ENCODE measurements at places on chromosomes 1 and 21.
A peak's percentile ranks its signal among the peaks of the same experiment; 100 is the strongest.

GRCh38 chr1:70003211-70003908 is 202.0 kb downstream of the LRRC40 start:
- no peak for DNase-seq

DNA sequence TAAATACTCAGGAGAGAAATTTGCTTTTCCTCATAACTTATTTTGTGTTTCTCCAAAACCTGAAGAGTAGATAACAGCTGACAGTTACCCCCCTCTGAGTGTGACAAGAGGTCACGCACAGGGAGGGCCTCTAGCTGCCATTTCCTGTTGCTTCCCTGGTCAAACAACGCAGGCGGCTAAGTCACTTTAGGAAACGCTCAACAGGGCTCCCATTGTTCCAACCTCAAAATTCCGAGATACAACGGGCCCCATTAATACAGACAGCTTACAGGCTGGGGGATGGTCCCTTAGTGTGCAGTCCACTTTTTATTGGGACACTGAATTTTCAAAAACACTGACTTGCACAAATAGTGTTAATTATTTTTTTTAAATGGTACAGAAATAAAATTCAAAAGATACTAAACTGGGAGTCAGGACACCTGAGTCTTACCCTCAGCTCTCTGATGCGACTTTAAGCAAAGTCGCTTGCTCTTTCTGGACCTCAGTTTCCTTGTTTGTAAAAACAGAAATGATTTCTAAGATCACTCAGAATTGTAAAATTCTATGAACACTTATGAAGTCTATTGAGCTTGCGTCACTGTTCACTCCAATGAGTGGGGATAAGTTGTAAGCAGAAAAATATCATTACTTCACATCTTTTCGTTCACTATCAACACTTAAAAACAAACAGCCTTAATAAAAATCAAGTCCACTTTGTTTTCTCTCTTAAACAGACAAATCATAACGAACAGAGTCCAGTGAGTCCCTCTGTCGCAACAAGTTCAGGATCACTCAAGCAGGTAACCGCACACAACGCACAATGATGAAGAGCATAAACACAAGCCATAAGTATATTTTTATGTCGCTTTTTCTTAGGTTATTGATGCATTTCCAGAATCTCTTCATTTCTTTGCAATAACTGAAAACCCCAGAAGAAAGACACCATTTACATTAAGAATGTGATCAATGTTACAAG is 13.5 kb downstream of the LZIC start:
- no peak for DNase-seq

DNA sequence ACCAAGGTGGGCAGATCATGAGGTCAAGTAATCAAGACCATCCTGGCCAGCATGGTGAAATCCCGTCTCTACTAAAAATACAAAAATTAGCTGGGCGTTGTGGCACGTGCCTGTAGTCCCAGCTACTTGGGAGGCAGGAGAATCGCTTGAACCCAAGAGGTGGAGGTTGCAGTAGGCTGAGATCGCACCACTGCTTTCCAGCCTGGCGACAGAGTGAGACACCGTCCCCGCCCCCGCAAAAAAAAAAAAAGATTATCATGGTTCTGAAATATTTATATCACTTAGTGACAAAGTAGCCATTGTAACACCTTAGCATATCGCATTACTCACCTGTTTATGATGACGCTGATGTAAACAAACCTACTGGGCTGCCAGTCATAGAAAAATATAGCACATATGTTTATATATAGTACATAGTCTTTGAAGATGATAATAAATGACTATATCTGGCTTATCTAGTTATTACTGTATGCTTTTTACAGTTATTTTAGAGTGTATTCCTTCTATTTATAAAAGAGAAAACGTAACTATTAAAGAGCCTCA is 160.2 kb downstream of the NCAM2 start:
- DNase-seq: no peak

GRCh38 chr21:17688912-17689874 is 76.5 kb upstream of the BTG3 start:
- no peak for DNase-seq

DNA sequence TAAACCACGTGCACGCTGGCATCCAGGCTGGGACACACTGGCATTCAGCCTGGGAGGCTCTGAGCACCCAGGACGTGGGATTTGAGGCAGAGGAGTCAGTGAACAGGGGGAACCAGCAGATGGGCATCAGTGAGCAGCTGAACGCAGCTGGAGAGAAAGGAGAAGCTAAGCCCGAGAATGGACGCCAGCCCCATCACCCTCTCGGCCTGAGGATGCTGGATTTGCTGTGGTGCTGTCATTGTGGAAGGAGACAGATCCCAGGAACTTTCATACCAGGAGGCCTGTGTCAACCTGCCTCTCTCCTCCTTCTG is 132.8 kb downstream of the PGBD5 start:
- DNase-seq: no peak

GRCh38 chr1:38418195-38419030 is 371.8 kb upstream of the POU3F1 start:
- DNase-seq: no peak

- no peak for DNase-seq
Observed at GRCh38 chr1:219442611-219443061, 170.3 kb downstream of the ZC3H11B start.

DNA sequence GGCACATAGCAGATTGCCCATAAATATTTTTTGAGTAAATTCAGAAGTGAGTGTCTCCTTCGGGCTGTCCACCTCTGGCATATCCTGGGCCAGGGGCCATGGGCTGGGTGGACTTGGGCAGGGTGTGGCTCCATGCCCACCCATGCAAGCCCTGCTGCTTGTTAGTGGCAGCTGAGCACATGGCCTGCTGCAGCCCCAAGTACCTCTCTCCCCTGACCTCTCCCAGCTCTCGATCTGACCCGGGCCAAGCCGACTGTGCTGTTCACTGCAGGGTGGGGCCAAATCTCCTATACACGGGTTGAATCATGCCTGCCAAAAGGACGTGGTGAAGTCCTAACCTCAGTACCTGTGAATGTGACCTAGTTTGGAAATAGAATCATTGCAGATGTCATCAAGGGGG is 132.5 kb upstream of the C1orf174 start:
- no peak for DNase-seq

- no peak for DNase-seq
Observed at GRCh38 chr1:1777583-1777899, 729 bp downstream of the NADK start.

DNA sequence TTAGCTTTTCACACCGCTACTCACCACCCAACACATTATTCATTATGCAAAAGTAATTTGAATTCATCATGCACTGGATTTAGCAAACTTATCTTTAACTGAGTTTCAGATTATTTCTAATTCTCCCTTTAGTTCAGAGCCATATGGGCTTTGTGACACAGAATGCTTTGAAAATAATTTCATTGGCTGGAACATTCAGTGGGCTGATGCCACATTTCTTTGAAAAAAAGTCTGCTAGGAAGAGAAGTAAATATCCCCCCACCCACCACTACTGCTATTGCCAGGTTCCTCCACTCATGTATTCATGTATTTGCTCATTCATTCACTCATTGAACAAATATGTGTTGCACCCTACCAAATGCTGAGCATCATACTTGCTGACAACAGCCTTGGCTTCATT is 280.5 kb downstream of the DSCAM start:
- no peak for DNase-seq

DNA sequence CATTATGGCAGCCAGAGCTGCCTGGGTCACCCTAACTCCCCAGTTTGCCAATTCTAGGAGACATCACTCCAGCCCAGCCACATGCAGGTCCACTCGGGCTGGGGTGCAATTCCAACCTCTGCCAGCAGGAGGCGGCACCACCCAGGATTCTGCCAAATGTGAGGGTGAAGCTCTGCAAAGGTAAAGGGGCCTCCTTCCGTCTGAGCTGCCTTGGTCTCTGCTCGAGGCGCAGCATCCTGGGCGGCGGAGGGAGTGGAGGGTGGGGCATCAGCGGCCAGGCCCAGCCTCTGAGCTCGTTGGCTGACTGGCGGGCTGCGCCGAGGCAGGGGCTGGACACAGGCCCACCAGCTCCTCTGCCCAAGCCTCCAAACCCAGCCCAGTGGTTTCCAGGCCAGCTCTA is 63.8 kb downstream of the ARHGEF16 start:
- peak; percentile 87 for DNase-seq

DNA sequence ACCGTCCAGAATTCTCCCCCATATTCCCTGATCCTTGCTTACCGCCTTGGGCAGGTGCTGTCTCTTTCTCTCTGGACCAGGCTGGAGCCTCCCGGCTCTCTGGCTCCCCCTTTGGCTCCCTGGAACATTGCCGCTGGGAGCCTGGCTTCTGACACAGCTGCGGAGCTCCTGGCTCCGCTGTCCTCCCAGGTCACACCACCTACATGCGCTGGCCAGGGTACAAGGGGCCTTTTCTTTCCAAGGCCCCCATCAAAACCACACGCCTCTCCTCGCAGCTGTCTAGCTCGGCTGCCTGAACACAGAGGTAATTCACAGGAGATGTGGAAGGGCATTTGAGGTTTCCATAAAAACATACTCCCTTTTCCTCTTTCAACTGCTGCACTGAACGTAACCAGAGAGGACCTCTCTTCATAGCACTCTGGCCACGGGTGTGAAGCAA is 7.5 kb upstream of the ZNF648 start:
- peak; percentile 75 for DNase-seq

GRCh38 chr1:54569339-54569738 is 21.3 kb downstream of the ACOT11 start:
- no peak for DNase-seq

GRCh38 chr1:119506941-119507340 is at the start of gene HSD3B1:
TSS of gene HSD3B1 (plus strand) at chr1:119507210. CDS start at chr1:119507477, 267 bp downstream.
- DNase-seq: no peak

- no peak for DNase-seq
Observed at GRCh38 chr1:248884632-248885295, 21.3 kb upstream of the PGBD2 start.

GRCh38 chr1:156748670-156749418 is 2.6 kb downstream of the HDGF start:
- no peak for DNase-seq

GRCh38 chr21:24514081-24514733 is 1093.1 kb downstream of the MRPL39 start:
- DNase-seq: no peak

GRCh38 chr21:15297824-15298223 is 233.0 kb upstream of the NRIP1 start:
- no peak for DNase-seq

DNA sequence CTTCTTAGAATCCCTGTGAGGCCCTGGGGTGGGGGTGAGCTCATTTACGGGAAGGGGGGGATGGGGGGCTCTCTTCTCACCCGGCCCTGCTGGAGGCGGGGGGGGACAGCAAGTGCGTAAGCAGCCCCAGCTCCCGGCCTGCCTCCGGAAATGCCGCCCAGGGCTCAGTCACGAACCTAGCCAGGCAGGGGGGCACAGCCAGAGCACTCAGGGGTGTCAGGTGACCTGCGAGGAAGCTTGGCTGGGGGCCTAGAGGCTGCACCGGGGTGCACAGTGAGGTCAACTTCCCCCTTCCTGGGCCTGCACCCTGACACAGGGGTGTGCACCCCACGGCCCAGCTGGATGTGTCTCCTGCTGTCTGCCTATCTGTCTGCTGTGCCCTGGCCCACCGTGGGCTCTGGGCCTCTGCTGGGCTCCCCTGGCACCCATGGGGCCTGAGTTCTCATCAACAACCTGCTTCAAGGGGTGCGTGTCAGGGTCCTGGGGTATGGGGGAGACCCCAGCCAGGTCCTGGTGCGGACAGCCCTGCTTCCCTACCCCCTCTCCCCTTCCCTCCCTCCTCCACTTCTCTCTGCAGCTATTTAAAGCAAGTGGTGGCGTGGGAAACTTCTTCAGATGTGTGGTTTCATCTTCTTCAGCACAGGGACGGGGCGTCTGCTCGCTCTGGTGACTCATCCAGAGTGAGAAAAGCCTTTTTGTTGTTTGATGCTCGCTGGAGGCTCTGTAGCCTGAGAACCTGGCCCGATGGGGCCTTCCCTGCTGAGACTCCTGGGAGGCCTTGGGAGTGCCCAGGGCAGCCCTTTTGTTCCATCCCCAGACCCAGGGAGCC is 92.5 kb upstream of the RUNX3 start:
- peak; percentile 23 for DNase-seq

- no peak for DNase-seq
Observed at GRCh38 chr1:184945678-184946412, 28.5 kb downstream of the NIBAN1 start.

GRCh38 chr1:21946836-21947587 is 9.9 kb upstream of the HSPG2 start:
- DNase-seq: no peak

DNA sequence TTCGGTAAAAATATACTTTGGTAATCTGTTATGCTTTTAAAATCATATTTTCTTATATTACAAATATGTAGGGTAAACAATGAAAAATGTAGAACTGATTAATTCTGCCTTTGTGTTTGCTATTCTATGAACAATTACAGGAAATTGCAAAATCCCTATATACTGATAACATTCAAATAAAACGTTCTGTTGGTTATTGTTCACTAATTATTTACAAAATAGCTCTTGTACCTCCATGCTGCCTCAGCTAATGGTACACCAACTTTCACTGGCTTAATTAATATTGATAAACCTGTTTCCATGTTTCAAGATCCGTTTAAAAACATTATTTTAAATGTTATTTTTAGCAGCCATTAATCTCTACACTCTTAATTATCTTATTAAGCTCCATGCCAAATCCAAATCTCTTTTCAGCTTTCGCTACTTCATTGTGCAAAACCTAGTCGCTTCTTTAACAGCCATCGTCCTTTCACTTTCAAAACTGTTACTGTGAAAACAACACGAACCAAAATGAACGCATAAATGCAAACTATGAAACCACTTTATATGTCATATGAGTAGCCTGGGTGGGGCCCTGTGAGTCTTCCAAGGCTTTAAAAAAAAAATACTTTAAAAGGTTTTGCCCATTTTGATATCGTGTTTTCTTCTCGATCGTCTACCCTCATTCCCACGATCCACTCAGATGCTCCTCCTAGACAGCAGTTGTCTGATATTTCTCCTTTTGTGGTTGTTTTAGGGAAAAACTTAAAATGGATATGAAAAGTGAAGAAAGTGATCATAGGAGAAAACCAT is 807.1 kb downstream of the USP25 start:
- DNase-seq: no peak
